ENCODE measurements at places on chromosomes 6 and 20.

- DNase-seq, result no peak
Measured at GRCh38 chr6:134145786-134146185, 93.4 kb upstream of the SLC2A12 start.

DNA sequence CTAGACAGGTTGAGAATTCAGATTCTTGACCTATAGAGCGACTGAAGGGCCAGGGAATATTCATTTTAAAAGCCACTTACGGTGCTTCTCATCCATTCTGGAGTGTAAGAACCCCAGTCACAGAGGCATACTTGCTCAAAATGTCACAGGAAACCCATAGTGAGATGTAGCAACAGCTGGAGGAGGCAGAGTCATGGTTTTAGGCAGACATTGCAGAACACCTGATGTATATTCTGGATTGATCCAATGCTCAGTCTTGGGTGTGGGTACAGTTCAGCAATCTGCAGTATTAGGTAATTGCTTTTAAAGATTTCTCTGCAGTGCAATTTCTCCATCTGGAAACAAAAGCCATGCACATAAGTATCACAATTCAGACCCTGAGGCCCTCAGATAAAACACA lies 137.4 kb upstream of the SLC22A23 start:
- no peak for DNase-seq

GRCh38 chr6:81373414-81373813 lies 379.1 kb downstream of the TENT5A start:
- no peak for DNase-seq

DNA sequence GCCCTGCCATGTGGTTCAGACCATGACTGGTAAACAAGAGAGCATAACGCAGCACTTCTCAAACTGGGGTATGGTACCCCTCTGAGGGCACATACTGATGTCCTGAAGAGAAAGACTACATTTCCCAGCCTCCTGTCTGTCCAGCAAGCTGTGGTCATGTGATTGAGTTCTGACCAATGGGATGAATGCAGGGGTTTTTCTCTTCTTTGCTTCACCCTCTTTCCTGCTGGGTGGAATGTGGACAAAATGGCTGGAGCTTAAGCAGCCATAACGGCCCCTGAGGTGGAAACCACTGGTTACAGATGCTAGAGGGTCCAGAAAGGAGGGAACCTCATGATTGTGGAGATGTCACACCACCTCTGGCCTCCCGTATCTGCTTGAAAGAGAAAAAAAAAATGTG lies 19.4 kb upstream of the KCNB1 start:
- no peak for DNase-seq

DNA sequence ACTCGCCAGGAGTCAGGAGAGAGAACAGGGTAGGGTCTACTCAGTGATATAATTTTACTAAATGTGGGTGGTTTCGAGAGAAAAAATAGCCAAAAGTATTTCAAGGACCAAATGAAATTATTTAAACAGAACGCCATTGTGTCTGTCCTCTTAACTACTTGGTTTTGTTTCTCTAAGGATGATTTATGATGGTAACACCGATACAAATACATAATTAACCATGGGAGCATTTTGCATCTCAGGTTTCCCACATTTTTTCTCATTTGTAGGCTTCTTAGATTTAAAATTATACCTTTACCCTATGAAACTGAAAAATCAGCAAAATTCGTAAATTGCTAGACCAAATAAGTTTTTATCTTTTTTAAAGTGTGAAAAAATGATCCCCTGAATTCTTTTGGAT lies 188.2 kb downstream of the ZFP64 start:
- no peak for DNase-seq

- no peak for DNase-seq
Measured at GRCh38 chr20:3929713-3930060, 40.5 kb downstream of the PANK2 start.

GRCh38 chr20:4111440-4112411 lies 96.4 kb upstream of the RNF24 start:
- DNase-seq, result no peak

GRCh38 chr6:130365166-130366106 lies at the start of gene TMEM200A:
TMEM200A (plus strand) TSS chr6:130366017; CDS start chr6:130440423, 74,406 bp downstream.
- DNase-seq, result peak; percentile 73

DNA sequence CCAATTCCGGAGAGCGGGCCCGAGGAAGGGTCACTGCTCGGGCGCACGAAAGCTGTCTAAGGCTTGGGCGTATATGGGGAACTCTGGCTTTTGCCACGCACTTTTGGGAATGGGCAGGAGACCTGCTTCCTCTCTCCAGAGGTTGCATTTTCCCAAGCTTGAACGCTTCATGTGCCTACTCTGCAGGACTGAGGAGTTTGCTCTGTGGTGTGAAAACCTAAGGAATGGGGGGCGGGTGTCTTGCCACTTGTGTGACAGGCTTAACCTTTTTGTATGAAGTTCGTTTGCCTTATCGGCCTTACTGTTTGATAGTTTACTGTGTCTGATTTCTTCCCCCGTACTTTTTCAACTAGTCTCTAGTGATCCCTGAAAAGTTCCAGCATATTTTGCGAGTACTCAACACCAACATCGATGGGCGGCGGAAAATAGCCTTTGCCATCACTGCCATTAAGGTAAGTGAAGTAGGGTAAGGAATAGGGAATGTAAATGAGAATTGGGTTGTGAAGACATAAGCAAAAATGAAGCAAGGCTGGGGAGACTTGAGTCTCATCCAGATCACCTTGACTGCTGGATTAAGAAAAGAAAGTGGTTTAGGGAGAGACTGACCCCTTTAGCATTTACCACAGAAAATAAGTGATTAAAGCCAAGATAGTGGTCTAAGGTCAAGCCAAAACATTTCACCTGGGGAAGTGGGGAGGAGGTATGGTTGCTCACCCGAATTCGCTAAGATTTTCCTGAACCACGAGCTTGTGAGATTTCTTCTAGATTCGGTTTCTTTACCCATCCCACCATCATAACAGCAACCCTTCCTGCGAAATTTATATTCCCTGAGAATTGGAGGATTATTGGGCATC lies 627 bp downstream of the RPS18 start:
- no peak for DNase-seq

- DNase-seq, result no peak
Measured at GRCh38 chr20:63345328-63346100, 15.6 kb downstream of the CHRNA4 start.

DNA sequence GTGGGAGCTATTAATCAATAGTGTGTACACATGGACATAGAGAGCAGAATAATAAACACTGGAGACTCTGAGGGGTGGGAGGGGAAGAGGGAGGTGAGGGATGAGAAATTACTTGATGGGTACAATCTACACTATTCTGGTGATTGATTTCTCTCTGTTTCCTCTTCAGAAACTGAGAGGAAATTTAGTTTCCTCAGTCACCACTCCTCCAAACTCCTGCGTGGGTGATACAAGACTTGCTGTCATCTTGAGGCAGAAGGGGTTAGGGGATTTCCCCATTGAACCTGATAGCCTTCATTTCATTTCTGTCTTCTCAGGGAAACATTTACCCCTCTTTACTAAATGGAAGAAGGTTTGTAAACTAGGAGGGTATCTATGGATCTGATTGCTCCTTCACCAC lies 84.3 kb upstream of the ESR1 start:
- DNase-seq, result no peak

DNA sequence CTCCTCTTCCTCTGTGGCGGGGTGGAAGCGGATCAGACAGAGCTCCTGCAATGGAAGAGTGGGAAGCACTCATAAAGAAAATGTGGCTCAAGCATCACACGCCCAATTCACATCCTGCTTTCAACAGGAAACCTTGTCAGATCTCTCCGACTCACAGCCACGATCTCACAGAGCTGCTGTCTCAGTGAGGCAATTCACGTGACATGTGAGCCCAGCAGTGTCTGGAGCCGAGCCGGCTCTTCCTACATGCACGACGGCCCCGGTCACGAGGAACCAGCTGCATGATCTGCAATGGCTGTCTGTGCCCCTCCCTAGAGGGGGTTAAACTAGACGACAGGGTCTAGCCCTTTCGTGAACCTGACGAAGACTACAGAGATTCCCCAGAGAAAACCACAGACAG lies 29.5 kb upstream of the TCFL5 start:
- DNase-seq, result no peak

- DNase-seq, result no peak
Measured at GRCh38 chr6:119587537-119587936, 238.0 kb upstream of the MAN1A1 start.

DNA sequence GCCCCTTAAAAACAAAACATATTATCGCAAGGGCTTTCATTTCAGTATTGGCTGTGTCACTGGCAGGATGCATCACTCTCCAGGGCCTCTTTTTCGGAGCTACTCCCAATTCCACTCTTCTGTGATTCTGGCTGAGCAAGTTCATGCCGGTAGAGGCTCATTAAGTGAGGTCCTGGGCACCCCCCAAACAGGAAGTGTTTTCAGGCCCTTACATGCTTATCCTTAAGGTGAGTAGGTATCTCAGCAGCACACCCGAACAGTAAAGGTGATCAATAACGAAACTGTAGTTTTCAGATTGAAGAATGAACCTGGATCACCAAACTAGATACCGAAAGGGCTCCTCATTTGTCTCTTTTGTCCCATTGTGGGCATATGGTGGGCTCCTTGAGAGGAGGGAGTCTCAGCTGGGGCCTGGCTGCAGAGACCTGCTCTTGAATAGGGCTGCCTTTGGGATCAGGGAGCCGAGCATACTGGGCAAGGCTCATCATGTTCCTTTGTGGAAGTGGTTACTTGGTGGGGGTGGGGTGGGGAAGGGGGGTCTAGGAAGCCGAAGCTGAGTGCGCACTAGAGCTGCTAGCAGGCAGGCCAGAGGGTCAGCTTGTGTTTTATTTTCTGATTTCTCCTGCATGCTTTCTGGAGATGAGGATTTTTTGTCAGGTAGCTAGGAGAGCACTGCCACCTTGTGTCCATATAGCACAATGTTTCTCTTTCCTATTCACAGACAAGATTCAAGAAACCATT lies 65.2 kb downstream of the CDS2 start:
- peak; percentile 49 for DNase-seq

DNA sequence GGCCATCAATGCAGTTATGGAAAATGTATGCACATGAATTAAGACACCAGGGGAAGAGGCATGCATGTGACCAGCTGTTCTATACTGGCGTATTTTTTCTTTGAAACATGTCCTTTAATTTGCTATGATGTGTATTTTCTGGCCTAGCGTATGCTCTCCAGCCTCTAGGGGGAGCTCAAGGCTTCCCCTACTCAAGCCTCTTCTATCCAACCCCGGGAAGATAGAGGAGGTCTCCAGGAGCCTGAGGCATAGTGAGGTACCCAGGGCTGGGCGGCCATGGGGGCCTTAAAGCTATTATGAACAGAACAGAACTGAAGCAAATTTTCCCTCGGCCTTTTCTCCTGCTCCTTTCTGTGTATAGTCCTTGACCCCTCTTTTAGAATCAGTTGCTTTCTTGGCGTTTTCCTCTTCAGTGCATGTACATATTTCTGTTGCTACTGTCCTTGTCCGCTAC lies 528.9 kb downstream of the MAFB start:
- no peak for DNase-seq

GRCh38 chr6:45650524-45651135 lies 272.9 kb upstream of the SUPT3H start:
- no peak for DNase-seq

GRCh38 chr6:42078386-42078785 lies 28.1 kb downstream of the TAF8 start:
- DNase-seq, result no peak

DNA sequence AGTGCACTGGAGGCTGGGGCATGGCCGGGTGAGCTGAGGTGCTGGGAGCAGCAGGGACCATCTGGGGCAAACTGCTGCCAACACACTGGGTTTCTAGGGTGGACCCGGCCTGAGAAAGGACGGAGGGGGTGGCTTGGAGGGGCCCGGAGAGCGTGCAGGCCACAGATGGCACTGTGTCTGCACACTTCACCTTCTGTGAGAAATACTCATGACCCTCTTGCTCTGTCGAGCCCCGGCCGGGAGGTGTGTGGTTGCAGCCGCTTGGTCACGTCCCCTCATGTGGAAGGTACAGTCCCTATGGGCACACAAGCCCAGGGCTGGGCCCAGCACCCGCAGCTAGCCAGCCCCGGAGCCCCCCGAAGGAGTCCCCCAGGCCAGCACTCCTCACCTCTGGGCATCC lies 59.7 kb downstream of the RBM38 start:
- DNase-seq, result no peak

DNA sequence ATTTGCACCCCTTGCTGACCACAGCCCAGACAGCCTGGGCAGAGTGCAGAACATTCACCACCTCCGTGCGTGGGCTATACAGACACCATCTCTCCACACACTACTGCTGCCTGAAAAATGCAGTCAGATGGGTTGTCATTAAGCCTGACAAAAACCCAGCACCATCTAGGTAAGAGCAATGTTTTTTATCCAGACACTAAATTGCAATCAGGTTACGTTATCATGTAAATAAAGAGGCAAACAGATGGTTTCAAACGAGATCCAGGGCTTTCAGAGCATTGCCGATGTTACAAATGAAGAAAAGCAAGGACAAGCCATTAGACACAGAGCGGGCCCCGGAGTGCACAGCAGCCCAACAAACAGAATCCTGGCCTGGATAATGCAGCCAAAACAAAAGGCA lies 269.6 kb downstream of the PKHD1 start:
- no peak for DNase-seq

DNA sequence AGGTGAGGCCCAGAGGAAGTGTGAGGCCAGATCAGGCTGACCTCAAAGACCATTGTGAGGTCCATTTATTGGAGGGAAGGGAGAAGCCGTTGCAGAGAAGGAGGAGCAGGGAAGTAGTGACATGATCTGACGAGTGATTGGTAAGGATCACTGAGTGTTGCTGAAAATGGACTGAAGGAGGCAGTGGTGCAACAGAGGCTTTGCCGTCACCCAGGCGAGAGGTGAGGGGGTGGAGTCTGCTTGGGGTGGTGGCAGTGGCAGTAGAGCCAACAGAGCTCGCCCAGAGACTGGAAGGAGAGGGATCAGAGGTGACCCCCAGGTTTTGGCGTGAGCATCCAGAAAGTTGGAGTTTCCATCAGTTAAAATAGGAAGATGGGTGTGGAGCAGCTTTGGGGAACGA lies 67.9 kb upstream of the CLDN20 start:
- DNase-seq, result no peak

GRCh38 chr6:134178161-134179044 lies 126.0 kb upstream of the SLC2A12 start:
- peak; percentile 82 for DNase-seq

DNA sequence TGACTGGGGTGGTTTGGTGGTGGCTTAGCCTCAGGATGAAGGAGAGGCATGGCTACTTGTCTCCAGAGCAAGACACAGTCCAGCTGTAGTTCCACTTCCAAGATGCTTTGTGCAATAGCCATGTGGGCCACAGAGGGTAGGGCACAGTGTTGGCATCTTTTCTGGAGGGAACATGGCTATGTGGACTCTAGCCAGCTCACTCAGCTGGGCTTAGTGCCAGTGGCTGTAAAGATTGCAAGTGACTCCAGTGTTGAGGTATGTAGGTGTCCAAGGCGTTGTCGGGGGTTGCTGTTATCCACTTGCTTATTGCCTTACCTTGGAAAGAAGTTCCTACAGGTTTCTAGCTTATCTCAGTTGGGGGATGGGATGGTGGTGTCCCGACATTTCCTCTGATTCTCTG lies 233.4 kb downstream of the CD109 start:
- no peak for DNase-seq

- no peak for DNase-seq
Measured at GRCh38 chr6:6592826-6593475, 4.4 kb downstream of the LY86 start.

- peak; percentile 73 for DNase-seq
Measured at GRCh38 chr20:34872622-34873224, at the start of gene GGT7. GGT7 (minus strand) TSS chr20:34872856; CDS start chr20:34872815, 41 bp downstream.
